ENCODE measurements at places on chromosomes 6 and 20.

- no peak for DNase-seq
Measured at GRCh38 chr20:46085179-46085851, 4.4 kb downstream of the NCOA5 start.

DNA sequence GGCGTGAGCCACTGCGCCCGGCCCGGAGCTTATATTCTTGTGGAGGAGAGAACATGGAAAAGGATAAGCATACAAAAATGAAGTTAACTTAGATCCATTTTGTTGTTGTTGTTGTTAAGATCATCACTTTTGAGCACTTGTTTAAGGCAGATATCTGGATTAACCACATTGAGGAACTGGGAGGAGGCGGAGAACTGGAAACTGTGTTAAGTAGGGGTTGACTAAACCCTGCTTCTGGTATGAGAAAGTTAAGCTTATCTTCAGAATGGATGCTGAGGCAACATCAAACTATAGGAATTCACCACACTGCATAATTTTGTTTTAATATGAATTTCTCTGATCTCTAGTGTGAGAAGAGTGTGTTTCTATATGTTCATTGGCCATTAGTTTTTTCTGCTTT lies 57.6 kb downstream of the GCNT2 start:
- no peak for DNase-seq

GRCh38 chr20:50146732-50147662 lies 6.5 kb downstream of the PEDS1 start:
- DNase-seq = no peak

DNA sequence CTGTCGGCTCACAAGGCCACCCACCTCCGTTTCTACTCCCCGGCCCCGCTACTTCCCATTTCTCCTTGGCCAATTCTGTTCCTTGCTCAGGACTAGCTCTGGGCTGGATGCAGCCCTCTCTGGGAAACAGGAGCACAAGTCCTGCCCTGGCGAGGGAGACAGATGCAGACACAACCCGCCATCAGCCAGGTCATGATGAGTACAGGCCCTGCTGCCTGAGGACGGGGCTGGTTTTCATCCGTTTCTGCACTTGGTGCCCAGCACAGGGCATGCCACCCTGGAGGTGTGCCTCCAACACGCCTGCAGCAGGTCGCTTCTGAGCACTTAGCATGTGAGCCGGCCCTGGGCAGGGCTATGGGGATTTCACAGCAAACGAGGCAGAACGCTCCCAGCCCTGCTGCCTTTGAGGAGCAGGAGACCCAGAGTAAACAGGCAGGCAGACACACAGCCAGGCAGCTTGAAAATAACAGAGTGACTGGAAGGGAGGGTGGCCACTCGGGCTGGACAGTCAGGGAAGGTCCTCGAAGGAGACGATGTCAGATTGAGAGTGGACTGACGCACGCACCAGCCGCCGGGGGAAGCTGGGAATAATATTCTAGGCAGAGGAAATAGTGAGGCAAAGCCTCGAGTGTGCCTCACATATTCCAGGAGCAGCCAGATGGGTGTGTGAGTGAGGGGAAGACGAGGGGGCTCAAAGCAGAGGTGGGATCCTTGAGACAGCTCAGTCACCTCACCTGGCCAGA lies 21.2 kb upstream of the VSTM2L start:
- DNase-seq = no peak

GRCh38 chr6:101626269-101626668 lies 232.8 kb downstream of the GRIK2 start:
- no peak for DNase-seq

DNA sequence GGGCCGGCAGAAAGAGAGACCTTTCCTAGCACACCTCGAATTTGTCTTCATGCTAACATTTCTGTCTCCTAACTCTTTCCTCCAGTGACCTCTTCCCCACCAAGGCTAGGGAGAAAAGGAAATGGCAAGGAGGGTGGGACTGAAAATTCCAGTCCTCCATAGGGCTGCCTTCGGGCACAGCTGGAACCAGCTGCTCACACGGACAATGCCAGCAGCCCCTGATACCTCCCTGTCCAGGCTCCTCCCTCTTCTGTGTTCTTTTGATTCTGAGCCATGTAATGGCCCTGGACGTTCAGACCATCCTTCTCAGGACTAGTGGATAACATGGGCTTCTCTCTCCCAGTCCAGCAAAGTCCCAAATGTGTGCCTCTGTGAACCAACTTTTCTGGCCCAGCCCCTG lies 29.1 kb upstream of the PHACTR3 start:
- no peak for DNase-seq

DNA sequence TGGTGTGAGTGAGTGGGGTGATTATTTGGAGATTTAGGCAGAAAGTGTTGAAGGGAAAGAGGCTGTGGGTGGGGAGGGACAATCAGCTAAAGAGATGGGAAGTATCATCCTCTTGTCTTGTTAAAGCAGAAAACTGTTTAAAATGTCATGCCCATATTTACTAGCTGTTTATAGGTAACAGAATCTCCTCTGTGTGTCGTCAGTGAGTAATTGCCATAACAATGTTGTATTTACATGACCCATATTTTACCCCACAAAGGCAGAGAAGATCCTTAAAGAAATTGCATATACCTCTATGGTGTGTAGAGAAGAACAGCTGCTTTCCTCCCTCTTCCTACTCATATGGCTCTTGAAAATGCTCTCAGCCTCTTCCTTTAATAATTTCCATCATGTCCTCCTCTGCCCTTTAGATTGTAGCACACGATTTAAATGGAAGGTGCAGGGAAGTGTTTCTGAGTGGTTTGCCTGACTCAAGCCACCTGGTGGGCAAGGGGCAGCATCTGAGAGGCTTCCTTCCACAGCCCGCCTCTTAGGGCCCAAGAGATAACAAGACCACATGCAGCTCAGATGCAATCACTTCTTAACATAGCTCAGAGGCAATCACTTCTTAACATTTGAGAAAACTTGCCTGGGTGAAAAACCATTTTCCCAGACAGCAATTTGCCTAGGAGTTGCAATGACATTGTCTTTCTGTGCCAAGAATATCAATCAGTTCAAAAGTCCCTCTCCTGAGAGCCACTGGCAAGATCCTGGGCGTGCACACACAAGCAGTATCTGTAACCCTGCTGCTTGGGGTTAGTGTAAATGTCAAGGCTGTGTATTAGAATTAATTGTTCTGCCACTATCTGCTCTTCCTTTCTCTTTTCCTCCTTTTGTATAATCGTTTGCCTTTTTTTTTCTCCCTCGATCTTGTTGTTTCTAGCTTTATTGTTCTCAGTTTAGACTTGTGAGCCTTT lies 44.1 kb upstream of the EDN1 start:
- no peak for DNase-seq

GRCh38 chr6:121764493-121764892 lies 329.0 kb downstream of the GJA1 start:
- DNase-seq = no peak

DNA sequence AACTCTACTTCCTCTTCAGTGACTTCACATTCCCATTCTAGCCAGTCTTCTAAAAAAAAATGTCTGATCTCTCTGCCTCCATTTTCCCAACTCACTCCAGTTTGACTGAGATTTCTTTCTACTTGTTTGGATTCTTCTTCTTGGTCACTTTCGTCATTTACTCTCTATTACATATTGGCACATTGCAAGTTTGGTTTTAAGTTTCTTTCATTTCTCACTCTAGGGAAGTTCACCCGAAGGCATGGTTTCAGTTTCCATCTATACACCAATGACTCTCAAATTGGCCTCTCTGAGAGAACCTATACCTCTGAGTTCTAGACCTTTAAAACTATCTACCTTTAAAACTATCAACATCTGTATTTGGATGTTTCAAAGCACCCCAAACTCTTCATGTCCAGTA lies 51.3 kb downstream of the CD109 start:
- no peak for DNase-seq

Measured in right renal pelvis (tissue), 4 donors.